ENCODE measurements at places on chromosomes 1 and 21. TPM values are rescaled to one million over a fixed set of nuclear protein-coding genes. Genes with fewer than 3 reads are reported as not detected.

Gene MAP1LC3C
- polyA plus RNA-seq: 0.37 TPM

Gene C2CD4D
- 0.19 TPM for polyA plus RNA-seq

Gene C1orf87
- polyA plus RNA-seq: not detected

Gene SLC26A9
- polyA plus RNA-seq: 1.5 TPM

Gene ETV3
- 9.4 TPM for polyA plus RNA-seq

Gene TSPAN2
- 1.7 TPM for polyA plus RNA-seq

Gene CACHD1
- polyA plus RNA-seq: 1.6 TPM

Gene CDKN2C
- 15.7 TPM for polyA plus RNA-seq
